ENCODE measurements at places on chromosomes 4 and X.

DNA sequence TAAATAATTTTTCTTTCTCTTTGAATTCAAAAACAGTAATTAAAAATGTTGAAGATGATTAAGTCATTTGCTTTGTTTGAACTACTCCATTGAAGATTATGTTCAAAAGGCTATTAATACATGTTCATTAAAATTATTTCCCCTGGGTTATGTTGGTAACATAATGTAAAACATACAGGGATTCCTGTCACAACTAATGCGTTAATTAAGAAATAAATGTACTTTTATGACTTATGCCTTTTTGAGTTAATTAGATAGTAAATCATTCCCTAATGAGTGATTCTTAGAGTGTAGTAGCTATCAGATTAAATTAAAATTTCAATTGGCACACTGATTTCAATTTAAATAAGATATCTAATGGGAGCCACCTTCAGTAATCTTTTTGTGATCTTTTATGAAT lies 549.1 kb downstream of the ANKRD50 start:
- no peak for DNase-seq

- no peak for DNase-seq
These were observed 44.7 kb downstream of the PRPS1 start for GRCh38 chrX:107672955-107673378.

DNA sequence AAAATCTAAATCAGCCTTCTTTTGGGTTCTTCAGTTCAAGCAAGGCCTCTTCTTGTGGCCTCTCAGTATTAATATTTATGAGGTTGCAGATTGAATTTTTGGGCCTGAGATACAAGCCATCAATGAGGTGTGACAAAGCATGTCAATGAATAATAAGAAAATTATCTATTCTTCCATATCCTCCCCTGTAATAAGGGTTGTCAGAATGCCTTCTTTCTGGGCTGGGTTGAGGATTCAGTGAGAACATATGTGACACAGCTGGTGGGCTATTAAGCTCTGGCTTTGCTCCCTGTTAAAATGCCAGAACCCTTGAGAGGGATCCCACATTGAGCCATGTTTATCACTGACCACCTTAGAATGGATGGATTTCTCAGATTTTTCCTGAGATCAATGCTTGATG lies 187.2 kb downstream of the AR start:
- no peak for DNase-seq

- DNase-seq = no peak
These were observed 3.8 kb upstream of the CENPC start for GRCh38 chr4:67549123-67549522.

DNA sequence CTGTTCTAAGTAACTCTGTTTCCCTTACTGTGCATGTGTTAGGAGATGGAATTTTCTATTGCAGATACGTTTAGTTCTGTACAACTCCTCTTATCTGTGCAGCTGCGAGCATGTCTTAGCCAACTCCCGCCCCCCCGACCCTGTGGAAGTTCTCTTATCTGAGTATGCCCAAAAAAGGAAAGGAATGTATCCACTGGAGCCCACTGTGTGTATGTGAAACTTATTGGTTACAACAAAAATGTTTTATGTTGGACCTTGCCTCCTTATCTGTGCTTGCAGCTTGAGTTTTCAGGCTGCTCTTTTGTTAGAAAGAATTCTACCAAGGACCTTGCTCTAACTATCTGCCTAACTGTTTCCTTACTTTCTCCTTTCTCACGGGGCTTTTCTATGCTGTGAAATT lies 24.2 kb upstream of the DCAF8L2 start:
- no peak for DNase-seq

GRCh38 chrX:40132751-40133150 lies 35.0 kb upstream of the BCOR start:
- no peak for DNase-seq

DNA sequence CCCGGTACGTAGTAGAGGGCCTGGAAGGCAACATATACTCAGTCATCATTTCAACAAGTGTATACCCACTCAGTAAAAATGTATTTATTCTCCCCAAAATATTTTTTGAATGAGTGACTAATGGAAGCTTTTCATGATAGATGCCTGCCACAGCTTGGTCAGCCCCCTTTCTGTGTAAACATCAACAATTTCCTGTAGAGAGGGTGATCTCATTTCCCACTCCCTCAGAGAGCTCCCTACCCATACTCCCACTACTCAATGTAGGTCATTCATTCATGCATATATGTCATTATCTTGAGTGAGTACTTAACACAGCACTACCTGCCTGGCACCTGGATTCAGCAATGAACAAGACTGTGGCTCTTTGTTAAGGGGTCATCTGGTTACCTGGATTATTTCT lies 81.9 kb downstream of the STK32B start:
- DNase-seq = no peak

DNA sequence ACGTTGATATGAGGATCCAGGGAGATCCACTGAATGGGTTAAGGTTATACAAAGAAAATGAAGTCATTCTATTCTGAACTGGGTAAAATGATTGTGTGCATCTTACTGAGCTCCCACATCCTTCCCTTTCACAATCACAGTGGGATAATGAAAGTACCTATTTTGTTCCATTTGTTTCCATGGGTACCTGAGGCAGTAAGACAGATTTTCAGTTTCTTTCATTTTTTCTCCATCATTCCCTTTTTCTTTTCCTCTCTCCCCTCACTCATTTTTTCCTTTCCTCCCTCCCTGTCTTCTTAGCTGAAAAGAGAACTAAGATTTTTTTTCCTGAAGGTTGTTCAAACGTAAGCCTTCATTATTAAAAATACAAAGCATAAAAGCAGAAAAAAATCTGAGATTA lies 4.6 kb downstream of the GRIA2 start:
- no peak for DNase-seq

DNA sequence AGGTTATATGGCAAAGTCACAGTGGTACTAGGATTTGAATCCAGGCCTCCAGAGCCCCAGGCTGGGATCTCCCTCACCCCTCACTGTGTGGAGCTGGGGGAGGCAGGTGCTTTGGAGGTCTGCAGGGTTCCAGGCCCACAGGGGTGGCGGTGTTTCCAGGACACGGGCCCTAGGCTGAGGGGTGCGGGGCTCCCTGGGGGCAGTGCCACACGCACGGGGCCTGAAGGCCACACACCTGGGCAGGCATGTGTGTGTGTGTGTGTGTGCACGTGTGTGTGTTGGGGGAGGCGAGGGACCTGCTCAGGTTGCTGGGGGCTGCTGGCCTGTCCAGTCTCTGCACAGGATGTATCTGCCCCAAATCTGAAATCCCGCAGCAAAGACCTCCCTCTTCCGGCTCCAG lies 18.8 kb downstream of the SH3TC1 start:
- DNase-seq = no peak

GRCh38 chr4:38230121-38230801 lies 270.1 kb downstream of the PTTG2 start:
- DNase-seq = no peak

DNA sequence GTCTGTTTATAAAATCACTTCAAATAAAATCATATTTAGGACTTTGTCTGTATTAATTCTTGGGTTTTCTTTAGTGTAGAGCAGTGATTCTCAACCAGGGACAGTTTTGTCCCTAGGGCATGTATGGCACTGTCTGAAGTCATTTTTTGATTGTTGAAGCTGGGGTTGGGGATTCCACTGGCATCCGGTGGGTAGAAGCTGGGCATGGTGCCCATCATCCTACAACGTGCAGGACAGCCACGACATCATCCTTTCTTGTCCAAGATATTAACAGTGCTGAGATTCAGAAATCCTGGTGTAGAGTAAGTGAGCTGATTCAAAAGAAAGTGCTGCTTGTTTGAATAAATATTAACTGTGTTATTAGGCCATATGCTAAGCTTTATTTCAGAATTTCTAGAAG lies 28.6 kb downstream of the DCLK2 start:
- no peak for DNase-seq

- DNase-seq = no peak
These were observed 248.6 kb upstream of the JADE1 start for GRCh38 chr4:128560754-128561495.

DNA sequence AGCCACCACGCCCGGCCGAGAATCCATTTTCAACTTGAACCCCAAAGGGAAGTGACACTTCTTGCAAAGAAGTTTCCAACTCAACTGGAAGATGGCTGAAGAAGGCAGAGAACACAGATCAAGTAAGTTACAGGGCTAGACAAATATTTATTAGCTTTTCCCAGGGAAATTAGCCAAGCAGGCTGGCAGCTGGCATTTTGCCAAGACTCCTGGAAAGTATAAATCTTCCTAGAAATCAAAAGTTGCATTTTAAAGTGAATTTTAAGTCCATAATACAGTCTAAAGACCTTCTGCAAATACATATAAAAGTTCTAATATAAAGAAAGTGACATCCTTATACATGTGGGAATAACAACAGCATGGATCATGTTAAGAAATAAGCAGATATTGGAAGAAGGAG lies 3.4 kb upstream of the MRPL1 start:
- no peak for DNase-seq

- DNase-seq = no peak
These were observed 49.8 kb upstream of the KLF3 start for GRCh38 chr4:38614231-38614630.

GRCh38 chrX:11398785-11399184 lies 105.6 kb downstream of the AMELX start:
- DNase-seq = no peak

GRCh38 chrX:5646818-5647217 lies 581.8 kb downstream of the NLGN4X start:
- DNase-seq = no peak

DNA sequence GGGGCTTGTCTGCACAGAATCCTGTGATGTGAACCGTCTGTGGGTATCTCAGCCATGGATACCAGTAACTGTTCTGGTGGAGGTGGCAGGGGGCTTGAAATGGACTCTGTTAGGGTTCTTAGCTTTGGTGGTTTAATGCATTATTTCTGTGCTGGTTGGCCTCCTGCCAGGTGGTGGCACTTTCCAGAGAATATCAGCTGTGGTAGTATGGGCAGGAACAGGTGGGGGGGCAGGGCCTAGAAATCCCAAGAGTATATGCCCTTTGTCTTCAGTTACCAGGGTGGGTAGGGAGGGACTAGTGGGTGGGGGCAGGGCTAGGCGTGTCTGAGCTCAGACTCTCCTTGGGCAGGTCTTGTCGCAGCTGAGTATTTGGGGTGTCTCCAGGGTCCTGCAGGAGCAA lies 106.7 kb downstream of the KIT start:
- no peak for DNase-seq

DNA sequence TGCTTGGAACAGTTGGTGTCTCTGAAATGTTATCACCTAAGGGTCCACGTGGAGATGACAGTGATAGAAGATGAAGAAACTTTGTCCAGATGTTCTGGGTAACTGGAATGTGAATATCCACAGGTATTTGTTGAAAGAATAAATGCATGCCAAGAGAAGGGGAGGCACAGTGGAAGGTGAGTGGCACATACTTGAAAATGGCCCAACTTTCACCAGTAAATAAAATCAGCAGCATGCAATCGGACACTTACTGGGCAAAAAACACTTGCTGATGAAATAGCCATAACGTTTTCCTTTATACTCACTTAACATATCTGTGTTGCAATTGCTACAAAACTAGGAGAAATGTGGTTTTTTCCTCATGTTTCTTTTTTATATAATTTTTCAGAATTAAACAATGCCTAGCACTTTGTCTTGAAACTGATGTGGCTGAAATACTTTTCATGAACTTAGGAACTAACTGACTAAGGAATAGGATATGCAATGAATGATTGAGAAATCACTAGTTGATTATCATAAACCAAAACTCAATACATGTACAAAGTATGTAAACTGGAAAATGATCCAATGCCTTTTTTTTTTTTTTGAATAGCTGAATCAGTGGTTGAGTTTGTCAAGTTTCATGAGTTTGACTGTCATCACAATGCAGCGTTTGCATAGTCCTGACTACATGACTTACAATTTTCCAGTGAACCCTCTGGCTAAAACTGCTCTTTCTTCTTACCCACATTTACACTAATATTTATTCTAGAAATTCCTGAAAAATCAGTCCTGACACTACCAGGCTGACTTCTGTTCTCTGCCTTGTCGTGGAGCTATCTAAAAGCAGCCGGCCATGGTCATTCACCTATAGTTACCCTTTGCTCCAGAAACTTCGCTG lies 127.4 kb downstream of the CPE start:
- no peak for DNase-seq

DNA sequence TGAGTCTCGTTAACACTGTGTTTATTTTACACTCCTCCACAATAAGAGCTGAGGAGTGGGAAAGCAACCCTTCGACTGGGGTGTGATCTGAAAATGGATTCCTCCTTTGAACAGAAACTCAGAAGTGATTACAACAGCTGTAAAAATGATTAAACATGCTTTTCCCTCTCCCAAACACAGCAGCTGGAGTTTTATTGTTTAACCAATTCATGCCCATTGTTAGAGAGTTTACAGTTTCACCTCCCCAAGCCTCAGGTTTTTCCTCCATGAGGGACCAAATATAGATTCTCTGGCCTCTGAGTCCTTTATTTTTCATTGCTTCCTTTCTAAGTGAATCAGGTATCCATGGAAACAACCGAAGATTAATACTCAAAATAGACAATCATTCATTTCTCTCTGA lies 263.0 kb upstream of the TAPT1 start:
- DNase-seq = no peak

DNA sequence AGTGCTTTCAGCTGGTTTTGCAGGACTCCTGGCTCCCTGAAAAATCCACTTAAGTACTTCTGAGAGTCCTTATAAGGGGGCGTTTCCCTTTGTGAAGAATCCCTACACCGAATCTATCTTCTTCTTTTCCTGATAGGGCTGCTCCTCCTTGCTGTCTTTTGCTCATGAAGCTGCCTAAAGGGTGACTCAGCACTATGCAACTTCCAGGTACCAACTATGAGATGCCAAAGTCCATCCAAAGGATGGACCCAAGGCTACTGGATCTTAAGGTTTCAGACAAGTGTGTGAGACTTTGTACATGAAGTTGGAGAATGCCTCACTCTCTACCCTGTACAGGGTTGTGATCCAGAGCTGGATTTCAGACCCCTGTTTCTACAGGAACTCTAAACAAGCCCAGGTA lies 485.0 kb upstream of the FAT1 start:
- DNase-seq = no peak

GRCh38 chrX:45851434-45851991 lies 650.8 kb upstream of the DIPK2B start:
- peak; percentile 38 for DNase-seq

DNA sequence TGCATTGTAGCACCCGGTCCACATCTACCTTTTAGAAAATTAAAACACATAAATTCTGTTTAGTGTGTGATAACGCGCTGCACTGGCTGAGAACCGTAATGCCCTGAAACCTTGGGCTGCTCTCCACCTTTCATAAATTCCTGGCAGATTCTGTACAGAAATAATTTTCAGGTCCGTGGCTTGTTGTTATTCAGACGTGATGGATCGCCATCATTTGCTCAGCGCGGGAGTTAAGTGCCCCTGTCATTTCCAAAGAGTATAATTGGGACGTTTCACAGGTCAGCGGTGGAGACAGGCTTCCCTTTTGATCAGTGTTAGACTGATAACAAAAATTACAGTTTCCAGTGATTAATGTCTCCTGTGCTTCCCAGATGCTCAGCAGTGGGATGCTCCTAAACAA lies 16.5 kb downstream of the UVSSA start:
- DNase-seq = no peak
